ENCODE measurements at places on chromosomes 11 and 22.

DNA sequence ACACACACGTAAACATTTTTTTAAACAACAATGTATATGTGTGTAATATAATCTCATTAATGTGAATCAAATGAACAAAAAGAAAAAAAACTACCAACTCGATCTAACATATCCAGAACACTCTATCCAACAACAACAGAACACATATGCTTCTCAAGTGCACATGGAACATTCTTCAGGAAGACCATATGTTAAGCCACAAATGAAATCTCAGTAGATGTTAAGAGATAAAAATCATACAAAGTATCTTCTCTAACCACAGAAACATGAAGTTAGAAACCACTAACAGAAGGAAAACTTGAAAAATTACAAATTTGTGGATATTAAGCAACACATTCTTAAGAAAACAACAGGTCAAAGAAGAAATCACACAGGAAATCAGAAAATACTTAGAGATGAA, 25.5 kb upstream of the TMEM45B start:
- no peak for DNase-seq

DNA sequence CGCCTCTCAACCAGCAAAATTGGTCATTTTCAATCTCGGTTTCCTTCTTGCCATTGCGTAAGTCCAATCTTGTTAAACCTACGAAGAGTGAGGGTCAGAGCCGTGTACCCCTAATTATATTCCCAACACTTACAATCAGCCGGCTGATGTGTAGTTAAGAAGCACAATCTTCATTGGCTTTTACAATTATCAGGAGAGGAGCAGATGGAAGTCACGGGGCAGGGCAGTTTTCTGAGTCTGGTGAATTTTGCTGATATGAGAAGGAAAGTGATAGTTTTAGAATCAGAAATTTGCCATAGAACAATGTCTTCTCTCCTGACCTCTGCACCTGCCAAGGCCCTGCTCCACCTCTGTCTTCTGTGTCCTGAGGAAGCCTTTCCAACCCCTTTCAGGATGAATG, 35.0 kb upstream of the ATXN10 start:
- no peak for DNase-seq

- no peak for DNase-seq
These were observed 7.4 kb downstream of the MB start for GRCh38 chr22:35609761-35610160.

GRCh38 chr22:16960220-16960883, 47.7 kb downstream of the GAB4 start:
- DNase-seq = no peak

GRCh38 chr11:112554586-112554985, 293.9 kb upstream of the PLET1 start:
- no peak for DNase-seq

GRCh38 chr11:28259177-28259843, 151.1 kb downstream of the METTL15 start:
- DNase-seq = no peak

DNA sequence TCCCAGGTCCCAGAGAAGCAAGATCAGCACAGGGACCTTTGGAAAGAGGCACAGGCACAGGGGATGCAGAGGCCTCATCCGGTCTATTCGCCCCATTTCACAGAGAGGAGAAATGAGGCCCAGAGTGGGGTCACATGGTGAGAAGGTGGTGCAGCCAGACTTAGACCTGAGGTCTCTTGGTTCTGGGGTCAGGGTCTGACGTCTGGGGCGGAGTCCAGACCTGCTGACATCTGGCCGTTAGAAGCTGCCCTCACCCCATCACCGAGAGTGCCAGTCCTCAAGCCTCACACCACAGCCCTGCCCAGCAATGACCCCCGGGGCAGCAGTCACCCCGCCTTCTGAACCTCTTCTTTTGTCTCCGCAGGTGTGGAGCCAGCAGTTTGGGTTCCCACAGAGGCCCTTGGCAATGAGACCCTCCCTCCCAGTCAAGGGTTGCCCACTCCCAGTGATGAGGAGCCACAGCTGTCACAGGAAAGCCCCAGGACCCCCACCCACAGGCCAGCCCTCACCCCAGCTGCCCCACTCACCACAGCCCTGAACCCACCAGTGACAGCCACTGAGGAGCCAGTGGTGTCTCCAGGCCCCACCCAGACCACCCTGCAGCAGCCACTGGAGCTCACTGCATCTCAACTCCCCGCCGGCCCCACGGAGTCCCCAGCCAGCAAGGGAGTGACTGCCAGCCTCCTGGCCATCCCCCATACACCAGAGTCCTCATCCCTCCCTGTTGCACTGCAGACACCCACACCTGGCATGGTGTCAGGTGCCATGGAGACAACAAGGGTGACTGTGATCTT, 62.4 kb downstream of the OTOG start:
- no peak for DNase-seq

GRCh38 chr11:112553205-112553731, 292.6 kb upstream of the PLET1 start:
- DNase-seq = no peak

GRCh38 chr22:30731658-30732057, 37.0 kb downstream of the OSBP2 start:
- DNase-seq = no peak

- DNase-seq = no peak
These were observed 86.3 kb upstream of the RTL6 start for GRCh38 chr22:44584256-44584902.

- DNase-seq = no peak
These were observed at the start of gene TREH for GRCh38 chr11:118679483-118679882. Gene TREH, minus strand, starts transcription at chr11:118679650. Its CDS starts 23 bp downstream, at chr11:118679627.

DNA sequence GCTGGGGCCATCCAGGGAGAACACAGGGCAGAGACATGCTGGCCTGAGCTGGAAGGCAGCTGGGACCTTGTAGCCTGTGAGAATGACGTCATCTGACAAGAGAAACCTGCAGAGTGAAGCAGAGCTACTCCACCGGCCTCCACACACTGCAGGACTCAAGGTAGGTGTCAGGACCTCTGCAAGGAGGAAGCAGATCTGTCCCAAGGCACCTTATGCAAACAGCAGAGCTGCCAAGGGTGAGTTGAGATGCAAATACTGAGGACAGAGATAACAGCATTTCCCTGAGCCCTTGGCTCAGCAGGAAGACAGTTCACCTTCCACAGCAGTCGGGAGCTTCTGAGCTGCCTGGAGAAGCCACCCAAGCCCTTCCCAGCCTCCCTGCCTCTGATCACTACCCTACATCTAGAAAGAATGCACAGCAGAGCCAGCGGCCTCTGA, 51.9 kb upstream of the IGSF9B start:
- no peak for DNase-seq

DNA sequence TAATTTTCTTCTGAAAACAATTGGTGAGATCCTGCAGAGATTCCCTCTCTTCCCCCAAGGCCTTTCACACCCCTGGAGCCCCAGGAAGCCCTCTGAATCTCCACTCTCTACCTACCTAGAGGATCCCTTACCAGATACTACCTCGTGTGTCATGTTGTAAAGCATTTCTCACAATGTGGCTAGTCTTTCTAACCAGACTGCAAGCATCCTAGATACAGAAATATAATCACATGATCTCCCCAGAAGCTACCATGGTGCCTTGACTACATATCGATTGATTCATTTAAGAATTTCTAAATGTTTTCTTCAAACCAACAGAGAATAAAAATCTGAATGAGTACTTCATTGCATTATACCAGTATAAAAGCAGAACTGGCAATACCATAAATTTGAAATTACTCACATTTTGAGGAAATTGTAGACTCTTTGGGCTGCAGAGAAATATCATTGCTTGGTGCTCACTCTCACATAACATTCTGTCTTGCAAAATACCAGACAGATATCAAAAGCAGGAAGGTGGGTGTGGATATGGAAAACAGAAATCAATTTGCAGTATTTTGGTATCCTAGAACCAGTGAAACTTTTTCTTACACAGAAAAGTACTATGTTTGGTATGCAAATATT, 113.5 kb downstream of the MAML2 start:
- no peak for DNase-seq

Measured in NCI-H2107 (cell line).